ENCODE measurements at places on chromosomes 5 and 9.
A peak's percentile ranks its signal among the peaks of the same experiment; 100 is the strongest.

DNA sequence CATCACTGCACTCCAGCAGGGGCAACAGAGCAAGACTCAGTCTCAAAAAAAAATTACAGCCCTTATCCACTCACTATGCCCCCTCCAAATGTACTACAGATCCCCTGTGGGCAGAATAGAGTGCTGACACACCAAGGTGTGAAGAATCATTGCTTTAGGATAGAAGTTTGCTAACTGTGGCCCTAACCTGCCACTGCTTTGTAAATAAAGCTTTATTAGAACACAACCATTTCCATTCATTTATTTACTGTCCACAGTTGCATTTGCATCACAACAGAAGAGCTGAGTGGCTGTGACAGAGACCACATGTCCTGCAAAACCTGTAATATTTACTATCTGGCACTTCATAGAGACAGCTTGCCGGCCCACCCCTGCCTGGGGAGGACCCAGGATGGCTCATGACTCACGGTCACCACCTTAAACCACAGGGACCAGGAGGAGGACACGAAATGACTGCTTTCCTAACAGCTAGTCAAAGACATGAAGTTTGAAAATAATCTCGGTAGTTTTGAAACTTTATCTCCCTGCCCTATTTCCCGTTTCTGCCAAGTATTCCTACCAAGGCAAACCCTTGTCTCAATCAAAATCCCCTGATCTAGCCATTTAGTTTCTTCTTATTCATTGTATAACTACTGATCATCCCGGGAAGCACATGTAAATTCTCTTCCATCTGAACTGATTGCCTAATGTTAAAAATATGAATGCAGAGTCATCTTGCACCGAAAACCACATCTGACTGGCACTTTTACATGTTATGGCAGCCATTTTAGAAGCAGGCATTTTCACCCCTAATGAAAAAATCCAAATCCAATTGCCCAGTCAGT is 206.1 kb downstream of the SLIT3 start:
- no peak for DNase-seq

DNA sequence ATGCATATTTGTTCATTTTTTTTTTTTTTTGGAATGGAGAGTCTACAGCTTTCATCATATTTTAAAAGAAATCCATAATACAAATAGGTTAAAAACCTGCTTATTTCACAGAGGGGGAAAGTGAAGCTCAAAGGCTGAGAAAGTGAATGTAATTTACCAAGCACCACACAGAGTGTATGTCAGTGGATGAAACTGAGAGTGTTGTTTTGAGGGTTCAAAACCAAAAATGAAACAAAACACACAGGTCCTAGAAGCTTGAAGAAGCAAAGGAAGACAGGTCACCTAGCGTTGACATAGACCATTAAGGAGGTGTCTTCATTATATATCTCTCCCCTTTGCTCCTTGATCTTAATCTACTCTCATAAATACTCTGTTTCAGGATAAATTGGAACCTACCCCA is 7.5 kb downstream of the NMUR2 start:
- no peak for DNase-seq

GRCh38 chr5:135834639-135835529 is at the start of gene SLC25A48:
Gene SLC25A48, plus strand, starts transcription at chr5:135834663. Its CDS starts 185 bp downstream, at chr5:135834848.
- no peak for DNase-seq

- DNase-seq = peak; percentile 91
Measured at GRCh38 chr9:27726244-27727081, 153.2 kb upstream of the C9orf72 start.

DNA sequence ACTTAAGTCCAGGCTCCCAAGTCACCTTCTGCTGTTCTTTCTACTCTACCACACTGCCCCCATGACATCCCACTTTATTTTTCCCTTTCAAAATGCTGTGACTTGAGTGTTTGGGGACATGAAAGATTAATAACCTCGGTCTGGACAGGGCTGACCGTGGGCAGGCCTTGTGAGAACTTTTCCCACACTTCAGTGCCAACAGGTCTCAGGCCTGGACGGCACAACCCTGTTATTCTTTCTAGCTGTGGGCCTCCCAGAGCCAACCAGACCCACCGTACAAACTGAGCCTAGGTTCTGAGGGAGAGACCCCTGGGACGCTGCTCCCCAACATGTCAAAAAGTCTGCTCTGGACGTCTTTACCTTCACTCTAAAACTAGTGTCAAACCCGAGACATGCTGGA is 153.4 kb downstream of the CEP120 start:
- no peak for DNase-seq
